Stimulated activated CD4-positive, alpha-beta T cell treated with anti-CD3 and anti-CD28 coated beads, Interleukin-12 subunit alpha, Interleukin-12 subunit beta, amount 100 ng/mL, for 48 hours (primary cell): ENCODE measurements at places on chromosomes 2 and 18.

- DNase-seq: peak; percentile 5
Observed at GRCh38 chr2:105330681-105331375, 1.3 kb upstream of the TGFBRAP1 start.

DNA sequence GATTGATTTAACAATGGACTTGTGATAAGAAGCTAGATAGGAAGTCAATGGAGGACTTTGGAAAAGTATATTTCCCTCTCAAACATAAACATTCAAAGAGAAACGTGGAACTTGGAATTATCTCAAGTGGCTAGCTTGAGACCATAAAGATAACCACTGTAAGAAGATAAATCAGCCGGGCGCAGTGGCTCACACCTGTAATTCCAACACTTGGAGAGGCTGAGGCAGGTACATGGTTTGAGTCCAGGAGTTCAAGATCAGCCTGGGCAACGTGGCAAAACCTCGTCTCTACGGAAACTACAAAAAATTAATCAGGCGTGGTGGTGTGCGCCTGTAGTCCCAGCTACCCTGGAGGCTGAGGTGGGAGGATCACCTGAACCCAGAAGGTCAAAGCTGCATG, 405.9 kb upstream of the ACVR2A start:
- DNase-seq: no peak

GRCh38 chr18:25121442-25121841, 230.5 kb downstream of the ZNF521 start:
- DNase-seq: no peak

DNA sequence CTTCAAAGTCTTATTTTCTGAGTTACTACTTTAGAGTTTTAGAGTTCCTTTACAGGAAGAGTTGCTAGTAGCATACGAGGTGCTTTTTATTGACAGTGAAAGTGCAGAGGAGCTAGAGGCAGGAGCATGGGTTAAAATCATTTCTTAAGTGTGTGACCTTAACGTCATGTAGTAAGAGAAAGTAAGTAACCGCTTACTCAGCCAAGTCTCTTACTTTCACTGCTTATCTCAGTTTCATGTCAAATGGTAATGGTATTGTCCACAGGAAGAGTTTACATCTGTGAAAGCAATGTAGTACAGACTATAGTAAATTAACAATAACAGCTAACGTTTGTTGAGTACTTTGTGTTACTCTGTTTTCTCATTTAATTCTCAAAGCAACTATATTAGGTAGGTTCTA, 12.6 kb downstream of the NDUFAF7 start:
- DNase-seq: no peak

DNA sequence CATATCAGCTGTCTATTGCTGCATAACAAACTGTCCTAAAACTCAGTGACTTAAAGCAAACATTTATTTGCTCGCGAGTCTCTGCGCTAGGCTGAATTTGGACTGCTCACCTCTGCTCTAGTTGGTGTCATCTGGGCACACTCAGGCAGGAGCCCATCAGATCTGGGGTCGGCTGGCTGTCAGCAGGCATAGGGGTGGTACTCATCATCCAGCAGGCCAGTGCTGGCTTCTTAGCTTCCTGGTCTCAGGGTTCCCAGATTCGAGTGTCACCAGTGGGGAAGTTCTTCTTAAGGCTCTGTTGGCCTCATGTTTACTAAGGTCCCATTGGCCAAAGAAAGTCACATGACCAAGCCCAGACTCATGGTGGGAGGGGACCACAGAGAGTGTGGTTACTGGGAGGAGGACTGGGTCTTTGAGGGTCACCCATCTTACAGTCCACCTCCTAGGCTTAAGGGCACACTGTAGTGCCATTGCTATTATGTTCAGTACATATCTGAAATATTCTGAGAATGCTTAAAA, 71.6 kb upstream of the ATG16L1 start:
- DNase-seq: no peak

DNA sequence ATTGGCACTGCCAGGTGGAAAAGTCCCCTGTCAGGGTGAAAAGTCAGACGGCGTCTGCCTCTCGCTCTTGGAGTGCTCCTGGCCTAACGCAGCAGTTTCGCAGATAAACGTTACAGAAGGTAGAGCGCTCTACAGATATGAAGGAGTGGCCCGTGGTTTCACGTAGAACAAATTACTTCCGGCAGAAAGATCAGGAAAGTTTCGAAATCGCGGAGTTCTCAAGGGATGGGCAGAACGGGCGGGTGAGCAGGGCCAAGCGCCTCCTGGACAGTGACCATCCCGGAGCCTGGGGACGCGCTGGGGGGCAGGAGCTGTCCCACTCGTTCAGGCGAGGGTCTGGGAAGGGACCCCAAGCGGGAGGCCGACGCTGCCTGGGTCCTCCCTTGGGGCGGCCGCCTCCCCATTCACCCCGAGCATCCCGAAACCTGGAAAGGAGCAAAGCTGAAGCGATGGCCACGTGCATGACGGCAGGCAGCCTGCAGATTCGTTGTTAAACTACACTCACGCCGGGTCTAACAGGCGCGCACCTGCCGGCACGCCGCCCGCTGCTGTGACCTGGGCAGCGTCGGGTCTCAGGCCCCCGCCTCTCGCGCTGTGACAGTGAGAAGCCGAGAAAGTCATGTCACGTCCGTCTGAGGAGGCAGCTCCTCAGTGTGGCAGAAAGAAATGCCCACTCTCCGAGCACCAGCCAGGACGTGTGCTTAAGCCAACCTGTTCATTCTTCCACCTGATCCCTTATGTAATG, 122.9 kb upstream of the SALL3 start:
- DNase-seq: no peak

DNA sequence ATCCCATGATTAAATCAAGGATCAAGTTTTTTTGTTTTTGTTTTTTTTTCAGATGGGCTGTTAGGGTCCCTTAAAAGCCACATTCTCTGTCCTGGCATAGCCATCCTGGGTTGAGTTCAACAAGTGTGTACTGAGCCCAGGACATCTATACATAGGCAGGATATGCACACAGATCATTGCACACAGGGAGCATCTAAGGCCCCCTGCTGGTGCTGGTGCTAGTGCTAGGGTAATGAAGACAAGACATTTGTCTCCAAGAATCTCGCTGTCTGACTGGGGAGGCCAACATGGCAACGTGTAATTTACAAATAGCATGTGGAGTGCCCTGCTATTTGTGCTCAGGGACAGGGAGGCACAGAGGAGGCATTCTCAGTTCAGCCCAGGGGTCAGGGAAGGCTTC, 124.5 kb downstream of the VAPA start:
- DNase-seq: no peak

GRCh38 chr2:148885209-148885608, 10.2 kb downstream of the KIF5C start:
- DNase-seq: no peak

DNA sequence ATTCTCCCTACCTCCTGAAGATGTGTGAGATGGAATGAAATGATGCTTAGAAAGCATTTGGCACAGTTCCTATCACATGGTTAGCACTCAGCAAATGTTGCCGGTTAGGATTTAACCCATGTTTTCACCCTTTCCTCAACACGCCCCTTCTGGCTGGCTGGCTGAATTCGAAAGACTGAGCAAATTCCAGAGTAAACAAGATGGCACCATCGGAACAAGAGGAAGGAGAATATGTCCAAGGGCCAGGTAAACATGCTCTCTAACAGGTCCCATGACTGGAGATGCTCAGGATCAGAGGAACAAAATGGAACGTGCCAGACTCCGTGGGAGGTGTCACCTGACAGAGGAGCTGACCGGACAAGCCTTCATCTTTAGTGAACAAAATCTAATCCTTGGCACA, 145.6 kb downstream of the ANKRD44 start:
- no peak for DNase-seq

- DNase-seq: no peak
Observed at GRCh38 chr2:235511187-235511661, 17.4 kb downstream of the AGAP1 start.

- no peak for DNase-seq
Observed at GRCh38 chr2:160650196-160651118, 156.8 kb upstream of the RBMS1 start.

- no peak for DNase-seq
Observed at GRCh38 chr2:56299171-56299691, 115.4 kb downstream of the CCDC85A start.

DNA sequence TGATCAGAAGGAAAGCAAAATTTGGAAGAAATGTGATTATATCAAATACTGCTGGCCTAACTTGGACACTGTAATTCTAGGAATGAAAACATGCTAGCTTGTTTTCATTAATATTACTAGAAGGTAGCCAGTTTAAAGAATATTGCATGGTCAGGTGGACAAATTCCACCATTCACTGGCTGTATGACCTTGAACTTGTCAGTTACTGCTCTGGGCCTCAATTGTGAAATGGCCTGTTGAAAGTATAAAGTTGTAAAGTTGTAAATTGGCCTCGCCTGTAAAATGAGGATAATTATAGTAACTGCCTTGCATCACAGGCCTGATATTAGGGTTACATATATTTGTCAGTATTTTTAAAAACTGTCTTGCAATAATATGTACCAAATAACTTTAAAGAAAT, 398.4 kb upstream of the CHST9 start:
- DNase-seq: no peak

DNA sequence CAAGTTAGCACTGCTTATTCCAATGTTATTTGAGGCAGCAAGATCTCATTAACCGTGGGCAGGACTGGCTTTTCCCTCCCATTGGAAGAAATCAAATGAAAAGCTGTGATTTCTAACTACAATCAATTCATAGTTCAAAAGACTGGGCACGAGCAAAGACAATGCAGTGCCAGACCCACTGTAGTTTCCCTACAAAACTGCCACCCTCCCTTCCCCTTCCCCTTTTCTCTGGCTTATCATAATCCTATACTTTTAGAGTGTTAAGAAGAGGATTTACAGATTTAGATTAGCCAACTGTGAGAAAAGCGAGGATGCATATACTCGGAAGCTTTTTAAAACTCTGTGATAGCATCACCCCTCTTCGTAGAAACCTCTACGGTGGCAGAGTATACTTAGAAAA, 260.4 kb downstream of the STK39 start:
- no peak for DNase-seq

GRCh38 chr2:215750763-215751162, 262.6 kb downstream of the MREG start:
- DNase-seq: no peak

- no peak for DNase-seq
Observed at GRCh38 chr2:190512539-190513095, 21.9 kb downstream of the NEMP2 start.

DNA sequence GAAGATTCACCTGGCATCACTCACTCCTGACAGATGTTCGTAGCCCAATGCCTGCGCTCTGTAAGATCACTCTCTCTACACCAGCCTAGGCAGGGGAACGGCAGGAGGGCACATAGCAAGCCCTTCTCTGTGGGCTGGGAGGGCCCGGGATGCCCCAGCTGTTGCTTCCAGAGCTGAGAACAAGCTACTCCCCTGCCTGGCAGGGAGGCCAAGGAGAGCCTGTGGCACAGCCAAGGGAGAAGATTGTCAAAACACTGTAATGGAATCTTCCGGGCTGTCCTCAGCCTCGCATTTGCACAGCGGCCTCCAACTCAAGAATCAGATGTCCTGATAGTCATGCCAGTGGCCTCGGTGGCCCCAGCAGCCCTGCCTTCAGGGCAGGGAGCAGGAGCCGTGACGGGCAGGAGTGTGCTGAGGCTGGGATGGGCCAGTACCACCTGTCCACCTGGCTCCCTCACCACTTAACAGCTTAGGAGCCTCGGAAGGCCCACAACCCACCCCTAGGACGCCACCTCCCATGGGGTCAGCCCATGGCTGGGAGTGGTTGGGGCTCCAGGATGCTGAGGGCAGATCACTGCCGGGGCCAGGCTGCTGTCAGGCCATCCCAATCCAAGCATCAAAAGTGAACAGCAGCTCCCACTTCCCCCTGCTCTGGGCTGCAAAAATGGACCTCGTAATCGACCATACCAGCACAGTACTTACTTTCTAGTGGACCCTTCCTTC, 21.9 kb upstream of the SLC35F6 start:
- no peak for DNase-seq

DNA sequence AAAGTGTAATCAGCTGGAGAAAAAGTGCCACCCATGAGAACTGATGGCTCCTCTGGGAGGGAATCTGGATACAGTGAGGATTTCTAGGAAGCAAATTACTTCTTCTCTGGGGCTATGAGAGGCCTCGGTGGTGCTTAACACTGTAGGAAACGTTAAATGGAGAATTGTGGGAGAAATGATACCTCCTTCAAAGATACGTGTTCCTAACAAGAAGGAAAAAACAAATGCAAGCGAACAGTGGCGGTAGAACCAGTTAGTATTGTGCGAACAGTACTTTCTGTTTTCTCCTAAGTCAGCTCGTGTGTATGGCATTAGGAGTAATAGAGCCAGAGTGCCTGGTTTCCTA, 587 bp upstream of the MTIF2 start:
- no peak for DNase-seq

- no peak for DNase-seq
Observed at GRCh38 chr2:151251012-151251411, 10.7 kb downstream of the RBM43 start.

- DNase-seq: no peak
Observed at GRCh38 chr18:63697097-63697660, 5.6 kb upstream of the SERPINB11 start.

GRCh38 chr2:101330253-101330933, 21.9 kb upstream of the RNF149 start:
- no peak for DNase-seq

DNA sequence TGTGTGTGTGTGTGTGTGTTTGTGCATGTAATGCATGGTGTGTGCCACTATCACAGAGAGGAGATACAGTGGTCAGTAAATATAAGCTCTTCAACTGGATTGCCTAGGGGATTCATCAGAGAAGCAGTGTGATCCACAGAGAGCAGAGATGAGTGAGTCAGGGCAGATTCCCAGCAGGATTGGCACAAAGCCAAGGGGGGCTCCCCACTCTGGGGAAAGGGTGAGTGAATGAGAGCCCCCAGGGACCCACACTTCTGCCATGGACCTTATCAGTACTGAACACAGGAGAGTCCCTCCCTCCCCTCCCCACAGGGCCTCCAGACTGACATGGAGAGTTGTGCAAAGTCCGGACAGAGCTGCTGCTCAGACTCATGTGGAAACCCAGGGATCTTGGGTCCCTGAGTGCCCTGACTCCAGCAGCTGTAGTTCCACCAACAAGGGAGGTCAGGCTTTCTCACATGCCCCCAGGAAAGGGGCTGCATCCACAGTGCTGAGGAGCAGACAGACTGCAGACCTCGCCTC, 748.8 kb downstream of the NR4A2 start:
- no peak for DNase-seq

DNA sequence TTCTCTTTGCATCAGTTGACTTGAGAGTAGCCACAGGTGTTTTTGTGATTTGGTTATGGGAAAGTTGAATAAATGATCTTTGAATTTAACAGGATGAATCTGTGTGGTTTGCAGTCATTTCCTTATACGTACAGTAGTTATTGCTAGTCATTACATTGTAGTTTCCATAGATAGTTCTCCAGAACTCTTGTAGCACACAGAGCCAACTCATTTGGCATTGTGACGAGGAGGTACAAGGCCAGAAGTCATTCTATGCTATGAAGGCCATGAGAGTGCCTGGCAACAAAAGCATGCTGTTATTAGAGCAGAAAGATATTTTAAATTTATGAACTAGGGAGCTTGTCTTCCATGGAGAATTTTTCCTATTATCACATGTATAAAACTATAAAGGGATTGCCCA, 973.0 kb upstream of the CHAC2 start:
- no peak for DNase-seq

- no peak for DNase-seq
Observed at GRCh38 chr2:158484892-158485556, 28.3 kb downstream of the PKP4 start.

GRCh38 chr2:233807215-233807865, 29.2 kb downstream of the MROH2A start:
- DNase-seq: no peak

GRCh38 chr2:99960790-99961189, 181.6 kb downstream of the AFF3 start:
- no peak for DNase-seq
